ENCODE measurements at places on chromosomes 3 and 15.

DNA sequence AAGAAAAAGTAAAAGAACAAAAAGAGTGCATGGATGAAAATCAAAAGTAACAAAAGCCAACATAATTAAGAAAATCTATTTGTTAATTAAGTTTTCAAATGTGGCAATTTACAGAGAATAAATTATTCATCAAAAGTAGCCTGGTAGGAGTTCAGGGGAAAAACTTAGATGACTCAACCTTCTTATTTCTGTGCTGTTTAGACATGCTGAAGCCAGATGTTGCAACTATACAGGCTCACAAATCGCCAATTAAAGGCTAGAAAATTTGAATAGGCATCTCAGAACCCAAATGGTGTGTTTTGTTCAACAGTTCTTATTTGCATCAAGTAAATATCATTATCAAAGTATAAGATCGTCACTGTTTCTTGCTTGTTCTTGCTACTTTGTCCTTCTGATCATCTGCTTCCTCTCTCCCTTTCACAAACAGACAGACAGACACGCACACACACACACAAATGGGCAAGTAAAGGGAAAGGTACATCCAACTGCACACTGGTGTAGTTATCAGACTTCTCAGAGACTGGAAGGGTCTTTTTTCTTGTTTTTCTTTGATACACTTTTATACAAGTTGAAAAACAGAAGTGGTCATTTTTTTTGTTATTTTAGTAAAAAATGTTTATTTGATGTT is 572.2 kb downstream of the MECOM start:
- no peak for DNase-seq

DNA sequence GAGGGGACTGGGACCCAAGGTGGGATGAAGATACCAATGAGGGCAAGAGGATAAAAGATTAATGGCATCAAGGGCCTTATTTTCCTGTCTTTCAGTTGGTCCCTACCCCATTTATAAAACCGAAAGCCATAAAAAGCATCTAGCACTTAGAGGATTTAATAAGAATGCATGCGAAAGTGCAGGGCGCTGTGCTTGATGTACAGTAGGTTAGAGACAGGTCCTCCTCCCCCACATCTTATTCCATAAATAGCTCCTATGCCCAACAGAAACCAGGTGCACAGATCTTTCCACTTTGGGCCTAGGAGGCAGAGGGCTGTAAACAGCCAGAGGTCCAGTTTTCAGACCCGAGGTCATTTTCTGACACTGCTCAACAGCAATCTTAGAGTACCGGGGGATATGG is 1.2 kb downstream of the LPCAT4 start:
- DNase-seq: no peak

DNA sequence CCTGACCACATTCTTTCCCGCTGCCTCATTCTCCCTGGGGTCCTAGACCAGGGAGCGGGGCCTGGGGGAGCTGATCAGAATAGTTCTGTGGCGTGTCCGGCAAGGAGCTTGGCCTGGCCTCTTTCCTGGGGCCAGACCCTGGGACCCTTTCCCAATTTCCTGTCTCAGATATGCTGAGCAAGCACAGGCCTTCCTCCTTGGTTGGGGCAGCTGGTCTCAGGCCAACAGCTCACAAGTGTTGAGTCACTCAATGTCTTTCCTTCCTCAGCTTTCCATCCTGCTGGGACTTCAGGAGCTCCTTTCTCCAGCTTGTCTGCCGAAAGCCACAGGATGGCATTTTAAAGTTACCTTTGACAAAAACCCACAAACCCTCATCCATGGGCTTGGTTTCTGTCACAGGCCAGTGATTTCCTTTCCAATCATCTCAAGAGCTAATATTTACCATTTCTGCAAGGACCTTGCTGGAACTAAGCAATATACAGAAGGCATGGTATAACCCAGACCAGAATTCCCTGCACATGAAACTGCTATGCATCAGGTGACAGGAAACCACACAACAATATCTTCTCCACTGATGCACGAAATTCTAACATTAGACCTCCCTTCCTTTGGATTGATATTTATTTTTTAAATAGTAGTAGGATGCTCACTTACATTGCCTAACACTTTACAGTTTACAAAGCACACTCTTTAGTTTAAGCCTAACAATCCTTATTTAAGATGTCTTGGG is 19.5 kb upstream of the TIMP4 start:
- no peak for DNase-seq

DNA sequence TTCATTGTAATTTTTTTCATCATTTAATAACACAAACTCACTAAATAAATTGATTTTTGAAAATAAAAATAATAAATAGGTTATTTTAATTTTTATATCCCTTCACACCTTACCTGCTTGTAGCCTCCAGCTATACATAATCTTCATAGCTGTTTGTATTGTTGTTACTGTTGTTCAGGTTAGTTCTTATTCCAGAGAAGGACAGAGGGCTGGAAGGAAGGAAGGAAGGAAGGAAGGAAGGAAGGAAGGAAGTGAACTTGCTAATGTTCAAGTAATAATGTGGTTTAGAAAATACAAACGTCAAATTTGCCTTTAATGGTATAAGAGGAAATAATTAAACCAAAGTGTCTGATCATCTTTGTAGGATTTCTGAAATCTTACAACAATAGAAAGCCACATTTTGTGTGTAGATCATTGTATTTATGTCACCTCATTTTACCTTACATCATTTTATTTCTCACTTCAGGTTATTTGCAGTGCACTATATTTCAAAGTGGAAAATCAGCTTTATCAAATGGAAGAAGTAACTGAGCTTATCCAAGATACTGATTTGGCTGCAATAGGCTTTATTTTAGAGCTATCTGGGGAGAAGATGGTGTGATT is 660.0 kb upstream of the CCDC54 start:
- DNase-seq: no peak

DNA sequence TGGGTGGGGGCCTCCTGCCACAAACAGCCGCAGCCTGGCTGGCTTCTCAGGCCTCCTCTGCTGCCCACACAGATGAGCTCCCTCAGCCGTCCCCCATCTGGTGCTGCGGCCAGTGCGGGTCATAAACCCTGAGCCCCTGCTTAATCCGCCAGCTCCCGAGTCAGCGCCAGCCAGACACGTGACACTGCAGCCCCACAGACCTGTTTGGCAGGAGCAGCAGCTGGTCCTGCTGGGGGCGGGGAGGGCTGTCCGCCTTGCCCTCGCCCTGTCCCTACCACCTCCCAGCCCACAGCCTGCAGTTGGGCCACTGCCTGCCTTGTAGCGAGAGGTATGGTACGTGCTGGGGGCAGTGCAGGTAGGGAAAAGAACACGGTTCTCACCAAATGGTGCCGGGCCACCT is 86.2 kb downstream of the IQSEC1 start:
- DNase-seq: no peak

- DNase-seq: no peak
Observed at GRCh38 chr3:171088964-171089754, 62.6 kb upstream of the SLC2A2 start.

DNA sequence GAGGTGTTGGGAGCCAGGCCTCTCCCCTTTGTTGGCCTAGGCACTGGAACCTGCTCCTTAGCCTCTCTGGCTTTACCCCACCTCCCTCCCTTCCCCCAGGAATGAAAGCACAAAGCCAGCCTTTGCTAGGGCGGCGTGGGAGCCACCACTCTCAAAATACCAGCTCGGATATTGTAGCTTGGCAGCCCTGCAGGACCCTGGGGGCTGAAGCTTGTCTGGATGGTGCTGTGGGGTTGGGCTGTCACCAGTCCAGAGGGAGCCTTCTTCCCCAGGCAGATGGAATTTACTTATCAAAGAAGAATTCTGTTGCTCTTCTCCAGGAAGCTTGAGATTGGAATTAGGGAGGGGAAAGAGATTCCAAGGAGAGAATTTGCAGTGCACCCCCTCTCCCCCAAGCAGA is 14.9 kb upstream of the GRM2 start:
- DNase-seq: no peak

DNA sequence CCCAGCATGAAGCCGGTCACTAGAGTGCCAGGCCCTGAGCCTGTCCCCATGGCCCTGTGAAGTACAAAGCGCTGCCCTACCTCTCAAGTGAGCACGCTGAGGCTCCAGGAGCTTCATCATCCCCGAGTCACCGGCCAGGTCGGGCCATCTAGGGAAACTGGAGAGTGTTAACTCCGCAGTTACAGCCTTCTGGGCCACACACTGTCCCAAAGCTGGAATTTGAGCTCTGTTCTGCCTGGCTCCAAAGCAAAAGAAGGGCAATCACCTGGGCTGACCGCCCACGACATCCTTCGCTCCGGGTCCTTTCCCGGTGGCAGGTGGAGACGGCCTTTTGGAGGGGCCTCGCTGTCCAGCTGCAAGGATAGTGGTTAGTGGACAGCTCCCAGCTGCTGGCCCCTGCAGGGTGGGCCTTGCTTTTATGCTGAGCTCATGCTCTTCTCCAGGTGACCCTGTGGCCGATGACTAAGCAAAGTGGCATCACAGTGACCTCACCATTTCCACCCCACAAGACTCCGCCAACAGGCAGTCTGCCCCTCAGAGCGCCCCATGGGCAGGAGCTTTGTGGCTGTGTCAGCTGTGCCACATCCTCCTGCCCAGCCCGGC is 3.5 kb upstream of the MUC4 start:
- no peak for DNase-seq

DNA sequence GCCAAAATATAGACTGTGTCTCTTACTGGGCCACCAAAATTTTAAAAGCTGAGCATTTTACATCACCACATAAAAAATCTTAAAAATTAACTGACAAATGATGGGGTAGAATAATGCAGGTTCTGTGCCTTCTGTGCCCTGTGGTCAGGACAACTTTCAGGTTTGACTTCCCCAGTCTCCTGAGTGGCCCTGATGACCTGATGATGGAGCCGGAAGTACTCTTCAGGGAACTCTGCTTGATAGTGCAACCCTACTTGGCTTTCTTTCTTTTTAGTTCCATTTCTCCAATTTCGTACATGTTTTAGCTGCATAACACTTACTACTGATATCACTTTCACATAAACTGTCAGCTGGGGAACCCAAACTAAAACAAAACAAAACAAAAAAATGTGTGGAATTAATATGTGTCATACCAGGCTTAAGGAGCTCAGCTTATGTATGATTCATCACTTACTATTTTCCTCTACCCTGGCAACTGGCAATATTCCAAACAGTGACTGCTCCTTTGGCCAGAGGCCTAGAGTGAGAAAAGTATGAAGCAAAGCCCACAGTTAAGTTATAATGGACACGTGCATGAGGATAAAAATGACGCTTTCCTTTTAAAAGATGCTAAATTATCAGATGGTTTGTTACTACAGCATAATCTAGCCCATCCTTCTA is 194.3 kb downstream of the BCHE start:
- DNase-seq: no peak

GRCh38 chr15:48392356-48392755 is 61.1 kb downstream of the DUT start:
- DNase-seq: no peak

- DNase-seq: no peak
Observed at GRCh38 chr3:188468662-188469061, 314.7 kb downstream of the LPP start.

DNA sequence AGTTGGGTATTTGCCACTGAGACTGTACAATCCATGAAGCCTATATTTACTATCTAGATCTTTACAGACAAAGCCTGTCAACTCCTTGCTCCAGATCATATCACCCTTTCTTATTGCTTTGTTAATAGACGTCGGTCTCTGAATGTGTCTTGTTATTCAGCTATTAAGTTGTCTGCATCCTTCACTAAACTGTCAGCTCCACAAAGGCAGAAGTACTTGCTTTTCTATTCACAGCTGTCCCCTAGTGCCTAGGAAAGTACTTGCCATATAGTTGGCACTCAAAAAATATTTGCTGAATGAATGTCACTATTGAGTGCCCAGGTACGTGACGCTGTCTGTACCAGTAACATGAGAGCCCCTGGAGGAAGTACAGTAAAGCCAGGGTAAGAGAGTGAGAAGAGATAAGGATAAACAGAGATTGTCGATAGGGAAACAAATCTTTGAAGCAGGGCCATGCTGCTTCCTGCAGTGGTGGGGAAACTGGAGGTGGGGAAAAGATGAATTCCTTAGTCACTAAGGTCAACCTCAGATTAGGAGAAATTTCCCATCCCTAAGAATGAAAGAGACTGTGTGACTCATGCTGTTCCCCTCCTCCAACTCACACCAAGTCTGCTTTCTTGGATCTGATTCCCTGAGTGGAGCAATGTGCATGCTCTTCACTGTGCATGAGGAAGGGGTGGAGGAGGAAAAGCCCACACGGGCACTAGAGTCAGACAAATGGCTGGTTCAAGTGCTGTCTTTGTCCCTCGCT is 36.3 kb downstream of the PRICKLE2 start:
- no peak for DNase-seq

DNA sequence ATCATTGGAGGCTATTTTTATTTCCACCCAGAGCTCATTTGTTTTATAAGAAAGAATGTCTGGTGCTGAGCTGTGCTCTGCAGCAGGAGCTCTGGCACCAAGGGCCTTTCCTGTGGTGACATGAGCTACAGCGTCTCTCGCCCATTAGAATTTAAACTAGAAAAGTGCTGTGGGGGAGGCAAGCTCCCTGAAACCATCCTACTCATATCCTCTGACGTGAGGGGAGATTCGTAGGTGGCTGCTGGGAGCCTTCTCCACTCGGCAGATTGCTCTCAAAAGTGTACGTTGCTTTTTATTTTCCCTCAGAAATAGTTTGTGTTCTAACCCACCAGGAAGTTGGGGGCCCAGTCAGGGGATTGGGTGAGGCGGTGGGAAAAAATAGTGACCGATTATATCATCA is 76.3 kb upstream of the ARHGEF3 start:
- peak; percentile 30 for DNase-seq

GRCh38 chr3:34889641-34890040 is 749.7 kb upstream of the ARPP21 start:
- no peak for DNase-seq

DNA sequence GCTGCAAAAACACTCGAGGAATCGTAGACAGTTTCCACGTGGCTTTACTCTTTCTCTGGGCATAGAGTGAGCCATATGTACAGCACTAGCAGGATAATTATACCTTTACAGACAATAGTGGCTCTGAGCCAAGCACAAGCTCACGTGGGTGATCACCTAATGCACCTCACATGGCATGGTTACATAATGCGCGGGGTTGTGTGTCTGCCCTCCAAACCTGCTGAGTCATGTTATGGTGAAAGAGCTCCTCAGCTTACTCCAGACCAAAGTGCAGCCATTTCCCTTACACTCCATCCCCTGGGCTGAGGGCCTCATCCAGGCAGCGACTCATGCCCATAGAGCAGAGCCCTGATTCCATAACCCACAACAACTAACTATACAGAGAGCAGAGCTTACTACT is 1458.4 kb upstream of the CADM2 start:
- DNase-seq: no peak

Data from CD4-positive, alpha-beta T cell treated with Interleukin-21 for 1 hour (primary cell).